KBM-7 (cell line): ENCODE measurements at places on chromosomes 2 and 18.

DNA sequence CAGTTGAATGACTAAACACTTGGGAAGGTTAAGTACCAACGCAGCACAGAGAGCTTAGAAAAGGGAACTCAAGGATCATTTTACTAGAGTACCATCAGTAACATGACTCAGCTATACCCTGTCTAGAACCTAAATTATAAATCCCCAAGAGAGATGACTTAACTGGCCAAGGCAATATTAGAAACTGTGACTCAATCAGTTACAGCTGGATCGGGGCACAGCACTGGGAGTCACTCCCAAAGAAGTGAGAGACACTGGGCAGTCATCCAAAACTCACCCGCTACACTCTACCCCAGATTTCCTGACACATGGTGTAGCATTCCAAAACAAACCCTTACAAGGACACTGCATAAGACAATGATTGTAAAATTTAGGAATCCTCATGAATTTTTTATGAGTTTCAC is 17.7 kb downstream of the IWS1 start:
- peak; percentile 49 for DNase-seq

- no peak for DNase-seq
Observed at GRCh38 chr2:3743951-3744555, 40.7 kb downstream of the DCDC2C start.

GRCh38 chr2:191051825-191052778 is 38.1 kb upstream of the STAT1 start:
- peak; percentile 88 for DNase-seq

GRCh38 chr2:20560891-20561636 is 89.8 kb downstream of the HS1BP3 start:
- DNase-seq: no peak

DNA sequence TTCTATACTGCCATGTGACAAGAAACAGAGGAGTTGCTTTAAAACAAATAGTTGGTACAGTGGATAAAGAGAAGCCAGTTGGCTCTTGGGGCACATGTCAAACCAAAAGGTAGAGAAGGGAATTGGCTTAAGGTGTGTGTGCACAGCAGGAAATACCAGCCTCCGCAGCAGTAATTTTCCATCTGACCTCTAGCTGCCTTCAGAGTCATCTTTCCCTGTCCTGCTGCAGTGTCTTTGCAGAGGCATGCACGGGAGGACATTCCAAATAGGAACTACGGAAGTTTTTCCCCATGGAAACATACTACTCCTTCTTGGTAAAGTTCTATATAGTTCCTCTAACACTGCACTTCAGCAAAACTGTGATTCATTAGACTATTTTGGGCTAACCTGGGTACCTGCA is 99.5 kb downstream of the RAB3GAP1 start:
- no peak for DNase-seq

GRCh38 chr18:54718408-54718773 is 109.9 kb upstream of the RAB27B start:
- DNase-seq: no peak

GRCh38 chr2:44970846-44971450 is 29.4 kb downstream of the SIX3 start:
- no peak for DNase-seq

DNA sequence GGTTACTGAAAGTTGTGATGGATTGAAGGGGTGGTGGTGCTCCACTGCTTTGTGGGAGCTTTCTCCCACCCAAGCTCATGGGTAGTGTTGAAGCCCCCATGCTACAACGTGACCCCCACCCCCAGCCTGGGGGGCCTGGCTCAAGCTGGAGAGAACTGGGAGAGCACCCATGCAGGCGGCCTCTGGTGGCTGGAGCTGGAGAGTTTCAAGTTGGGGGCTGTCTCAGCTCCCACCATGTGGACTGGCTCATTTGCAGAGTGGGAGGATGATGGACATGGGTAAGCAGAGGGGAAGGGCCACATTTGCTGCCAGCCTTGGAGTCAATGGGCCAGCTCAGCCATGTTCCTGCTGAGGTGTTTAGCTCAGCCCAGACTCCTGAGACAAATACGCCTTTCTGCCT is 62.8 kb downstream of the INPP4A start:
- no peak for DNase-seq

DNA sequence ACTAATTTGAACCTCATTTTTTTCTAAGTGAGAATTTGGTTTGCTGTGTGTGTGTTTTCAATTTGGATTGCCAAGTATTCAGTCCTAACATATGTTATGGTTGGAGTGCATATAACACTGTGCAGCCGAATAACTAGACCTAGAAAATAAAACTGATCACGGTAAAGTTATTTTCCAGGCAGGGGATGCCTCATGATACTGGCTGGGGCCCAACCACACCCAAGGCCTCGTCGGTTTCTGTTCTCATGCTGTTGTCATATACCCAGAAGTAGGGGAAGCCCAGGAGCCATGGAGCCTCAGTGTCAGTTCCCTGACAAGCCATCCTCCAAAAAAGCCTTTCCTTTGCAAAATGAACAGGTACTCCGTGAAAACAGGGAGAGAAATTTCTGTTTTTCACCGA is 160.2 kb downstream of the GBX2 start:
- no peak for DNase-seq
